ENCODE measurements at places on chromosomes 1 and 21. TPM values are rescaled to one million over a fixed set of nuclear protein-coding genes. Genes with fewer than 3 reads are reported as not detected.

GRCh38 chr1:58396150-58396549 is 150.4 kb downstream of the OMA1 start:
- no peak for DNase-seq

DNA sequence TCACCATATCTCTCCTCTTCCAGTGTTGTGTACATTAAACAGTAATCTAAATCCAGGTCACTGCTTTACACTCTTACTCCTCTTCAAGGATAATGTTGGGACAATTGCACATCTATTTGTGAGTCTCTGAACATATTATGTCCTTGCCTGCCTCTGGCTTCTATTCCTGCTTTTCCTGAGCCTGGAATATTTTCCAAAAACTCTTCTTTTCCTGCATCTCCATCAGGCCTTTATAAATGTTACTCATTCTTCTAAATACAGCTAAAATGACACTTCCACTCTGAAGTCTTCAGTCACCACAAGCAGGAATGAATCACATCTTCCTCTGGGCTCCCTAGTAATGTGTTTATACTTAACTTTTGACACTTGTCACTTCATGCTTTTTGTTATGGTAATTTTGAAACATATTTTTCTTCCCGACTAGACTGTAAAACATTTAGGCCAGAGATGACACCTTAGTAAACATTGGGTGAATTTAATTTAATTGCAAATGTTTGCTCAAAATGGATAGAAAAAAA is 396.0 kb downstream of the LRRIQ3 start:
- no peak for DNase-seq

Gene GPR37L1
- 0.06 TPM for total RNA-seq

DNA sequence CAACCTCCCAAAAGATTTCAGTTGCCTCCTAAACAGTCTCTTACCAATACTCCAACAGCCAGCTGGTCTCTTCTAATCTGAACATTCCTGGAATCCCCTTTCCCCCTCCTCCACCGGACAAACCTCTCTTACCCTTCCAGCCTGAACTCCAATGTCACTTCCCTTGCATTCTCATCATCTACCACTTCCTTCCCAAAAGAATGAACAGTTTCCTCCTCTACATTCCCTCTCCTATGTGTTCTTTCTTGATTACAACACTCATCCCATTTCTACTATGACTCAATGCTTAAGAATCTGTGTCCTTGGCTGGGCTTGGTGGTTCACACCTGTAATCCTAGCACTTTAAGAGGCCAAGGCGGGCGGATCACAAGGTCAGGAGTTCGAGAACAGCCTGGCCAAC is 417.1 kb downstream of the SETD4 start:
- DNase-seq: no peak

- no peak for DNase-seq
These were observed 54.5 kb upstream of the LHX8 start for GRCh38 chr1:75079538-75080290.

Gene AADACL4
- not detected for total RNA-seq

DNA sequence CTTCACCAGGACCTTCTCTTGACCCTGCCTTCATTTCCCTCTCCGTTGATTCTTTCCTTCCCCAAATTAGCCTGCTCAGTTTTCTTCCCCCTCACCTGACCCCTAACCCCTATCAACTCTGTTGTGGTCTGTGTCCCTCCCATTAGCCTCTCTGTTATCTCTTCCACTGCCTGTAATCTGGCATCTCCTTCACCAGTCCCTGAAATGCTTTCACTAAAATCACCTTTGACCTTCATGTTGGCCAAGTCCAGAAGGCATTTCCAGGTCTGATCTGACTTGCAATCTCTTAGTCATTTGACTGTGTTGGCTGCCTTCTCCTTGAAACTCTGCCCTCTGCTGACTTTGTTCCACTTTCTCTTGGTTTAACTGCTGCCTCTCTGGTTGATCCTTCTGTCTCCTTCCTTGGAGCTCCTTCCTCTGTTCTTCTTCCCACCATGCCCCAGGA is 28.2 kb downstream of the ATP8B2 start:
- DNase-seq: no peak

Gene SLC1A7
- 0.71 TPM for total RNA-seq

Data from right cardiac atrium (tissue), 5 donors.